ENCODE measurements at places on chromosomes 3 and 15. TPM values are rescaled to one million over a fixed set of nuclear protein-coding genes. Genes with fewer than 3 reads are reported as not detected.
A peak's percentile ranks its signal among the peaks of the same experiment; 100 is the strongest.

- no peak for DNase-seq
Observed at GRCh38 chr3:131619821-131620220, 117.0 kb upstream of the MRPL3 start.

- DNase-seq, result peak; percentile 56
Observed at GRCh38 chr15:41894791-41895463, 1.1 kb upstream of the SPTBN5 start.

GRCh38 chr3:175672119-175672689 lies 813.1 kb downstream of the NAALADL2 start:
- no peak for DNase-seq

GRCh38 chr15:60839510-60840211 lies 360.7 kb upstream of the ICE2 start:
- no peak for DNase-seq

- no peak for DNase-seq
Observed at GRCh38 chr15:22240403-22240802, 160.1 kb downstream of the OR4M2 start.

GRCh38 chr3:32195995-32196540 lies 42.4 kb upstream of the CMTM8 start:
- DNase-seq, result no peak

GRCh38 chr15:98063871-98064270 lies 103.4 kb downstream of the ARRDC4 start:
- DNase-seq, result no peak

GRCh38 chr3:171981271-171981605 lies 58.1 kb upstream of the FNDC3B start:
- DNase-seq, result no peak

Gene CMC1
- total RNA-seq, result 7.7 TPM

Measured in omental fat pad (tissue), 4 donors.